ENCODE measurements at places on chromosomes 6 and 20. TPM values are rescaled to one million over a fixed set of nuclear protein-coding genes. Genes with fewer than 3 reads are reported as not detected.
A peak's percentile ranks its signal among the peaks of the same experiment; 100 is the strongest.

Gene ALDH8A1
- total RNA-seq: 1.8 TPM

Gene DYNLT2
- total RNA-seq: 1.7 TPM

Gene ZNF311
- total RNA-seq: 5.1 TPM

DNA sequence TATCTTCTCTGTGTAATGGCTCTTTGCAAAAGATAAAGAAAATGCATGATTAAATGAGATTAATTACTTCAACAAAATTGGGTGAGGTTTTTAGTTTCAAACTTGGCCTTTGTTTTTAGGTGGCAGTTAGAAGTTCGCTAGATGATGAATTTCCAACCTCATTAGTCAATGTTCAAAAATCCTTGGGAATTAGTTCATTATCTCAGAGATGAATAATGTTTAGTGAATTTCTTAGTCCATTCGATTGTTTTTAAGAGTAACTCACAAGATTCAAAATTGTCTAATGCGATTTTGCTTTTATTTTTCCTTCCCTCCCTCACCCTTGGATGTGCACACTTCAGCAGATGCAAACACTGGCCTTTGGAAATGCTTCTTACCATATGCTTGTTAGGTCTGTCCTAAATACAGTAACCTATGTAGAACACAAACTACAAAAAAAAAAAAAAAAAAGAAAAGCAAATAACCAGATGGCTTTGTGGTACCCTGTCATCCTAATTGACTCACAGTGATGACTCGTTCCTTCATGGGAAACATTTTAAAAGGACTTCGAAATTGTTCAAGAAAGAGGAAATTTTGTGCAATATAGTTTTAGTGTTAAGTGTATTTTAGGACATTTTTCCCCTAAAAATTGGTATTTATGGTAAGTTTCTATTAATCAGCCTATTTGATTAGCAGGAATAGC is 66.7 kb downstream of the FAM229B start:
- H3K4me1 ChIP-seq: peaks cover 37% of the 10 kb centered on the region
- no peak for DNase-seq
- peak overlapping the region; percentile 60 for H3K27ac ChIP-seq
- H3K36me3 ChIP-seq: no peaks in the 10 kb centered on the region

GRCh38 chr6:21423106-21423854 is 170.3 kb upstream of the SOX4 start:
- peaks cover 13% of the 10 kb centered on the region for H3K36me3 ChIP-seq
- no peak overlapping the region for H3K27ac ChIP-seq
- no peak overlapping the region for H3K4me3 ChIP-seq
- H3K27me3 ChIP-seq: no peaks in the 10 kb centered on the region
- H3K4me1 ChIP-seq: peaks cover 8% of the 10 kb centered on the region

DNA sequence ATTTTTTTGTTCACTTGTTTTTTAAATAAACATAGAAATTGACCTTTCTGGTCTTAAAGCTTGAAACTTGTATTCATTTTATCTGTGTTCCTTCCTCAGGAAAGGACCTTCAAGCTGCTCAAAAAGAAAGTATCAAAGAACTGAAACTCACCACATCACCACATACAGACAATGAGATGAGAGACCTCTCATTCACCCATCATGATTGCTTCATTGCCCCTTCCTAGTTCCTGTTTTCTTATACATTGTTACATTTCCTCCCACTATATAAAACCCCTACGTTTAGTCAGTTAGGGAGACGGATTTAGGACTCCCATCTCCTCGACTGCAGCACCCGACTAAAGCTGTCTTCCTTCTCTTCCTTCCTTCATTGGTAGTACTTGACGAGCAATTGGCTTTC is 180.5 kb upstream of the OPRM1 start:
- H3K4me1 ChIP-seq: no peaks in the 10 kb centered on the region
- H3K27me3 ChIP-seq: no peaks in the 10 kb centered on the region
- H3K4me3 ChIP-seq: no peak overlapping the region
- H3K27ac ChIP-seq: no peak overlapping the region
- DNase-seq: no peak

DNA sequence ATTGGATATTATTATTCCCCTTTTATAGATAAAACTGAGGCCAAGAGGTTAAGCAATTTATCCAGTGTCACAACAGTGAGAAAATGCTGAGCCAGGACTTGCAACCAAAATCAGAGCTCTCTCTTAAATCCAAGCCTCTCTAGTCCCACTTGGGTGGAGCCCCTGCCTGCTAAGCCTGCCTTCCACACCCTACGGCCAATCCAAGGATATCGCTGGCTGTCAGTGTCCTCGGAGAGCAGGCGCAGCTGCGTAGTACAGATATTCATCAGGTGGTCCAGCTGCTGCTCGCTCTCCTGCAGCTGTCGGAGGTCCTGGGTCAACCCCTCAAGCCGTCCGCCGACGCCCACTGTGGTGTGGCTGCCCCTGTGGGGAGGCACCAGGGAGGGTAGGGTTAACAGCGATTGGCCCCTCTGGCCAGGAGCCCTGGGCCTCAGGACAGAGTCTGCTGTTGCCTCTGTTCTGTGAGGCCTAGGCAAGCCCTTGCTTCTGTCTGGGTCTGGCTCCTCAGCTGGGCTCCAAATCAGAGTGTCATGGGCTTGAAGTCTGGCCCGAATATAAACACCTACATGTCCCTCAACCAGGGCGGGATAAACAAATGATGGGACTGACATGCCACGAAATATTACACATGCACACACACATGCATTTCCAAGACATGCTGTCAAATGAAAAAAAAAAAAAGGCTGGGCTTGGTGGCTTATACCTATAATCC is 3.9 kb upstream of the NECAB3 start:
- no peaks in the 10 kb centered on the region for H3K36me3 ChIP-seq
- H3K27me3 ChIP-seq: peaks cover 15% of the 10 kb centered on the region
- peaks cover 49% of the 10 kb centered on the region for H3K4me1 ChIP-seq
- H3K27ac ChIP-seq: peak overlapping the region; percentile 79
- DNase-seq: peak; percentile 47

DNA sequence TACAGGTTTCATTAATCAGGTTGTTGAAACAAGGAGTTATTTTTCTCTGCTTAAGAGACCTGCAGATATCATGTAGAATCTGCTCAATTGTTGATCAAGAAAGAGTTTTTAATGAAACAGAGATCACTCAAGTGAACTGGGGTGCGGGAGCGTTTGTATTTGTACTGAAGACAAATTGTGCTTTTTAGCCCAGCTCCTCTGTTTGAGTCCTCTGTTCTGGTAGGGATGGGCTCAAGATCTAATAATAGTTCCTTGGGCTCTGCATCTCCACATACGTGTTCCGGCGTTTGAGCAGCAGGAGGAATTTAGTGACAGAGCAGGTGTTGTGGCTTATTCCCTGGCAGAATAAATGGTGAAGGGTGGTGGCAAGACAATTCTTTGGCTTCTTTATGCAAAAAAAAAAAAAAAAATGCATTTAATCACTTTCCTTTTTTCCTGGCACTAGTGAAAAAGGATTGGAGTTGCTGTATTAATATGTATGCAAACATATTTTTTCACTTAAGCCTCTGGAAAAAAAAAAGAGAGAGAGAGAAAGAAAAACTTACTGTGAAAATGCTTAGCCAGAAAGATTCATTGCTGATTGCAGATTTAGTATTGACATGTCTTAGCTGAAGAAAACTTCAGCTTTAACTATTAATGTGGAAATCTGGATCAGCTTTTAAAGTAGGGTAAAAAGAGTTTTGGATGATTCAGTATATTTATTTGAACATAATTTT is 4.0 kb downstream of the CITED2 start:
- peaks cover 14% of the 10 kb centered on the region for H3K27me3 ChIP-seq
- H3K4me3 ChIP-seq: peak overlapping the region; percentile 100
- peak overlapping the region; percentile 89 for H3K27ac ChIP-seq

GRCh38 chr6:3233904-3234303 is 6.5 kb upstream of the TUBB2B start:
- H3K4me1 ChIP-seq: peaks cover 19% of the 10 kb centered on the region
- peaks cover 30% of the 10 kb centered on the region for H3K27me3 ChIP-seq
- peak overlapping the region; percentile 3 for H3K27ac ChIP-seq
- no peak for DNase-seq

Data from glutamatergic neuron (in vitro differentiated cells).